Stimulated activated CD8-positive, alpha-beta memory T cell treated with anti-CD3 and anti-CD28 coated beads, Interleukin-15, amount 100 ng/mL, for 4 hours (primary cell): ENCODE measurements at places on chromosomes 5 and 9.
A peak's percentile ranks its signal among the peaks of the same experiment; 100 is the strongest.

DNA sequence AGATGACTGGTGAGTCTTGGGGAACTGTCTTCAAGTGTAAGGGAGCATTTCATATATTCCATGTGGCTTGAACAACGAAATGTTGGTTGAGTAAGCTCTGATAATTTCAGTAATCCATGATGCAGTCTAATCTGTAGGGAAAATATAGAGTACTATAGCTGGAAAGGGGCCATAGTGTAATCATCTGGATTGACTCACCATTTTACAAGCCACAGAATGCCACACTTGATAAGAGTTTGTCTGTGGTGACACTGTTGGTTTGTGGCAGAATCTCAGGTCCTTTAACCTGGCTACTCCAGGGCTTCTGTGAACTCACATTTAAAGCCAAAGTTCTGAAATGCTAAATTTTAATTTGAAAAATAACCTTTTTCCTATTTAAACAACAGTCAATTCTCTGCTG, 16.3 kb upstream of the MAML1 start:
- no peak for DNase-seq

DNA sequence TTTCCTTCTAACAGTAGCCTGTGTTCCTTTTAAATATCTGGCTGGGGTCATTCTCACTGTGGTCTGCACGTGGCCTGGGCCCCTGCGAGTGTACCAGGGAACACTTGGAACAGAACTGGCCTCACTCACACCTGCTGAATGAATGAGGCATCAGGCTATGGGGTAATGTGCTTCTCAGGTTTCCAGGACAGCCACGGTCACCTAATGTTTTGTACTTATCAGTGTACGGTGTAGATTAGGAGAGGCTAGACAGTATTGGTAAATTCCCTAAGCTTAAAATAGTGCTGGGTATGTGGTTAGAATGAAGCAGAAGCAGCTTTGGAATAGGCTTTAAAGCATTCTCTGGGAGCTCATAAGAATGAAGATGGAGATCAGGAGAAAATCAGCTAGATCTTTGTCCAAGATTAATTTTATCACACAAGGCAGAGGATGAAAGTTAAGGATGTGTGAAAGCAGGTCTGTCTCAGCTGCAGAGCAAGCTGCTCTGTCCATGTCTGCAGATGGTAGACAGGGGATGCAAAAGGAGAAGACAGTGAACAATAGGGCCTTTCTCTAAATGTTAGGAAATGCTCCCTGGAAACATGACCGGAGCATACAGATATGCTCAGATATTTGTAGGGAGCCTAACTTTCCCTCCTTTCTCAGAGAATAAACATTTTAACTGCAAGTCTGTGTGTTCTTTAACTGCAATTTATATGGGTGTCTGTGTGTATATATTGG, 267.5 kb downstream of the NR3C1 start:
- no peak for DNase-seq

DNA sequence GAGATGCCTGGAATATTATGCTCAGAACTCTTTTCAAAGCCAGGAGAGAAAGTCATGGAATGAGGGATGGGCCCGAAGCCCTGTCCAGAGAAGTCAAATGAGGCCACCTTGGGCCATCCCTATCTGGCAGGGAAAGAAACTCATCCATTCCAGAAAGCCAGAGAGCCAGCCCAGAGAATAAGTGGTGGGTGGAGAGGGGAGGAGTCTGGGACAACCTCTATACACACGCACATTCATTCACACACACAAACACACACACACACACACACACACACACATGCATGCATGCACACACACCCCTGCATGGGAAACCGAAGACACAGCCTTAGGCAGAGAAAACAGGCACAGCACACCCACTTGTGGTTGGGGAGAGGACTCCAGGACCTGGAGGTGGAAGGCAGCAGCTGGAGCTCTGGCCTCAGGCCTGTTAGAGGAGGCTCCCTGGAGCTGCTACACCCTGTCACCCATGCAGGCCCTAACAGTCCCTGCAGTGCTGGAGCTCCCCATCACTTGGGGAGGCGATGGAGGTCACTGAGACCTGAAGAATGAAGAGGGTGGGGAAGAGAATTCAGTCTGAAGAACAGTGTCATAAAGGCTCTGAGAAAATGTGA, 38.0 kb downstream of the TGFBI start:
- DNase-seq, result no peak

- DNase-seq, result no peak
Measured at GRCh38 chr5:159034083-159034824, 65.5 kb downstream of the EBF1 start.

DNA sequence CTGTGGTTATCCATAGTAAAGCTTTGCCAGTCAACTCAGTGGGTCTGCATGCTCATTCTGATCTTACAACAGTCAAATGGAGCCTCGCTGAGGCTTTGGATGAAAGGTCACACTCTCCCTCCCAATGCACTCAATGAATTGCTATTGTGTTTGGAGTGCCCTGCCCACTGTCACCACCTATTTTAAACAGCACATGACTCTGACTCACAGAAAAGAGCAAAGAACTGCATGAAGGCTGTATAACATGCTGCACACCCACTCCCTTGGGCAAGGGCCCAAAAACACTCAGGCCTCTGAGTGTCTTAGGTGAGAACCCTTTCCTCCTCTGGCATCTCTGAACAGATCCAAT, 118.7 kb upstream of the CCDC112 start:
- no peak for DNase-seq

DNA sequence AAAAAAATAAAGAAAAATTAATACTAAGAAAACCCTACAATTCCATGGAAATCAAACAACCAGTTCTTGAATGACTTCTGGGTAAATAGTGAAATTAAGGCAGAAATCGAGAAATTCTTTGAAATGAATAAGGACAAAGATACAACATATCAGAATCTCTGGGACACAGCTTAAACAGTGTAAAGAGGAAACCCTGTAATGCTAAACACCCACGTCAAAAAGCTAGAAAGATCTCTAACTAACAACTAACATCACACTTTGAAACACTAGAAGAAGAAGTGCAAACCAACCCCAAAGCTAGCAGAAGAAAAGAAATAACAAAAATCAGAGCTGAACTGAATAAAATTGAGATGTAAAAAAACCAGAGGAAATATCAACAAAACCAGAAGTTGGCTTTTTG, 114.6 kb upstream of the CD180 start:
- DNase-seq, result no peak

GRCh38 chr5:52909192-52909591, 80.0 kb upstream of the ITGA2 start:
- DNase-seq, result no peak

GRCh38 chr9:71910650-71911060, 338 bp downstream of the ABHD17B start:
- DNase-seq, result peak; percentile 1
